Fibroblast of skin of right quadriceps (primary cell): ENCODE measurements at places on chromosomes 5 and 9.

- peak; percentile 87 for DNase-seq
Measured at GRCh38 chr5:68730220-68730978, 363.4 kb upstream of the SLC30A5 start.

- DNase-seq = peak; percentile 80
Measured at GRCh38 chr5:125154301-125155110, 408.1 kb upstream of the ZNF608 start.

DNA sequence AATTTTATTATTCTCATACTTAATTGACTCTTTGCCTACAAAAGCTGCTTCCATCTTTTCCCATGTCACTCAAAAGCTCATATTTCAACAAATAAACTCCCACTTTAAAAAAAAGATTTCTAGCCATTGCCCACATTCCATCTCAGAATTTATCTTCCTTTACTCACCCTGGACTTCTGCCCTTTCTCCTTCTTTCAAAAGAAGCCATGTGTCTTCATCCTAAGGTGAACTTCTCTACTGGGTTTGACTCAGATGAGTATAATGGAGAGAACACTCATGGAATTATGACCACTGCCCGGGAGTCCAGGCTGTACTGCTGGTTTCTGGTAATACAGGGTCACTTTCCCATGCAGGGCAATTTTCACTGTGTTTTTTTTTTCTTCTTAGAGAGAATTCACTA is 548.5 kb upstream of the ZNF462 start:
- no peak for DNase-seq

DNA sequence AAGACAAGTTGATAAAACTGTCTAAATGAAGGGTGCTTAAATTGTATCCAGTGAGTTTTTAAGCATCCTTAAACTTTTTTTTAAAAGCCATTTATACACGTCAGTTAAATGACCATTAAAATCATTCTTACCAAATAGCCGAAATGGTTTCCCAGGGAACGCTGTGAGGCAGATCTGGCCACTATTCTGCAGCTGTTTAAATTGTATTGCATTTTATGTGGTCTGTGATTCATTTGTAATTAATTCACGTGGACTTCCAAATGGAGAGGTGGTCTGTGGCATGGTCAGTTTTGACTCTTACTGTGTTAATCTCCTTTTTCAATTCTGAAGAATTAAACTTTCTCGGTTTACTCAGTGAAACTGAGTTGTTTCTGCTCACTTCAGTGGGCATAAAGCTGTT is 113.7 kb upstream of the OTULINL start:
- peak; percentile 51 for DNase-seq

GRCh38 chr9:34592895-34593601 is 3.5 kb upstream of the CNTFR start:
- no peak for DNase-seq

- DNase-seq = peak; percentile 82
Measured at GRCh38 chr5:129820-130219, 37.9 kb downstream of the PLEKHG4B start.

GRCh38 chr5:42620579-42621216 is 135.9 kb upstream of the CCDC152 start:
- DNase-seq = no peak

DNA sequence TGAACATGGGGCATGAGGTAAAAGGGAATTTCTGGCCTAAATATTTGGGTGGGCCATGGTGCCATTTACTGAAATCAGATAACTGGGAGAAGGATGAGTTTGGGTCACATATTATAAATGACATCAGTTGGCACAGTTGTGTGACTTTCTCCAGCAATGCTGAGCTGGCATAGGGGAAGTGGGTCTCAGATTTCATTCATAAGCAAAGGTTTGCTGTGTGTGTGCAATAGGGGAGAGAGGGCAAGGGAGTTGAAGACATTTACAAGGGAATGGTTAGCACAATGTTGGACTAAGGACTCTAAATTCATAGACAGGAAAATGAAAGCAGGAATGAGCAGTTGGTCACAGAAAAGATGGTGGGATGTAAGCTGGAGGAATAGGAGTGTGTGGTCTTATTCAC is 47.8 kb upstream of the KLF9 start:
- no peak for DNase-seq

GRCh38 chr5:89191374-89191773 is 308.4 kb upstream of the MEF2C start:
- no peak for DNase-seq
